ENCODE measurements at places on chromosomes 5 and 9. TPM values are rescaled to one million over a fixed set of nuclear protein-coding genes. Genes with fewer than 3 reads are reported as not detected.

DNA sequence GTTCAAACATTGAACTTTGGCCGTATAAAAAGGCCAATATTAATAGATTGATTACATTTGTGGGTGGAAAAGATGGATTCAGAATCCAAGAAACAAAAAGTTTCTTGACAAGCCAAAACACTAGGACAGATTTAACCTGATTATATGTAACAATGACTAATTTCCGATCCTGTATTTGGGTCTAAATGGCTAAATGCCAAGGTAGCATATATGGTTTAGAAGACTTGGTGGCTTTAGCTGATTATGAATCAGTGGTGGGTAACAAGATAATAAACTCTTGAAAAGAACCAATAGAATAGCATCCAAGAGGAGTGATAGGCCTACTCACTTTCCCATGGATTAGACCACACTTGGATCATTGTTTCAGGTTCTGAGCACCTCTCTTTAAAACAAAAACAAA is 21.8 kb upstream of the ANP32B start:
- no peak for DNase-seq

DNA sequence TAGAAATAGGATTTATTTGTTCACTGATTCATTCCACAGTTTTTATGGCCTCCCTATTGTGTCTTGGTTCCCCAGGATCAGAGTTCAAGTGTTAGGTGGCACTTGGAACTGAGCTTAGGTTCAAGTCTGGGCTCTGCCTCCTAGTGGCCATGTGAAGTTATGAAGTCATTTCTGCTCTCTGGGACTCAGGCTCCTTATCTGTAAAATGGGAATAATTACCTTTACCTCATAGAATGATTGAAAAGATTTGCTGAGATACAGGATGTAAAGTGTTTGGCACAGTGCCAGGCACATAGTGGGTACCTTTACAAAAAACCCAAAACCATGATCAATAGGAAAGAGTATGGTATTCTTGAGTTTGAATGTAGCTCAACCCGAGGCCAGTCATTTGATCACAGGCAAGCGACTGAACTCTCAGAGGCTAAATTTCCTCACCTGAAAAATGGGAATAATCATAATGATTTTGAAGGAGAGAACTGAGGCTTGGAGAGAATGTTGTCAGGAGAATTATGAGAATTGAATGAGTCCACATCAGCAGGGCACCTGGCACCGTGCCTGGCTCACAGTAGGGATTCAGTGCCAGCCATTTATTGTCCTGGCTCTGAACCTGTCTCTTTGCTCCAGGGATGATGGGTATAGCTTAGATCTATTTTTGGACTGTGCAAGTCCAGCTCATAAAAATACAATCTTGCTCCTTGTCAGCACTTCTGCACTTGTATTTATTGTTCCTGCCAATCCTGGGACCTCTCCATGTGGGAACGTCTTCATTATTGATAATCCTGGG is 10.8 kb downstream of the NSG2 start:
- no peak for DNase-seq

- DNase-seq: no peak
Observed at GRCh38 chr5:137344723-137345322, 154.3 kb downstream of the SPOCK1 start.

DNA sequence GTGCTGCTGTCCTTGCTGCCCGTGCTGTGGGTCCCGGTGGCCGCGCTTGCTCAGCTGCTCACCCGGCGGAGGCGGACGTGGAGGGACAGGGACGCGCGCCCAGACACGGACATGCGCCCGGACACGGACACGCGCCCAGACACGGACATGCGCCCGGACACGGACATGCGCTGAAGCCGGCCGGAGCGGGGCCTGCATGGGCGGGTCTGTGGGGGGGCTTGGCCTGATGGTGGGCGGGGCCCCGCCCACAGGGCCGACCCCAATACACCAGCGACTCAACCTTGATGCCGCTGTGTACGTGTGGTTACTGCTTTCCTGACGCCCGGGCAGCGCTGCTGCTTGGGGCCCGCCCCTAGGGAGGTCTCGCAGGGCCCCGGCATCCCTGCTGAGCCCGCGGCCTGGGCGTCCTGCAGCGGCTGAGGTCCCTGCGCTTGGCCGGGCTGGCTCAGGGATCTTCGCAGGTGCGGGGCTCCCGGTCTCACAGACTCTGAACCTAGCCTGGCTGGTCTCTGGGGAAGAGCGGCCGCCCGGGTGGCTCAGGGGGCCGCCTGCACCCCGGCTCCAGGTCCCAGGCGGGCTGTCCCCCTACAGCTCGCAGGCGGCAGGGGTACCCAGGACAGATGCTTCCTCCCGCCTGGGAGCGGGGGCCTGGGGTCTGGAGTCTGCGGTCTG is 20.9 kb downstream of the SLC6A18 start:
- no peak for DNase-seq

GRCh38 chr9:110650991-110651411 is 17.6 kb upstream of the MUSK start:
- DNase-seq: no peak

DNA sequence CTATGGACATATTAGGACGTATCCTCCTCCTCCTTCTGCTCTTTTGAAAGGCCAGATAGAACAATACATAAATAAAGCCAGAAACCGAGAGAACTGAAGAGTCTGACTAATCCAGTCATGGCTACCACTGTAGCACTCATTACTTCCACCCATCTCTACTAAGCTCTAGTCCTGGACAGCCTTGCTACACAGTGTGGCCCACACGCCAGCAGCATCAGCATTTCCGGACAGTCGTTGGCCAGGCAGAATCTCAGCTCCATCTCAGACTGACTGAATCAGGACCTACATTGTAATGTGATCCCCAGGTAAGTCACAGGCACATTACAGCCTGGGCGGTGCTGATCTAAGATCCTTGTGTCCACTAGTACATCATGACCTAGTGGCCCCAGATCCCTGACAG is 182.9 kb downstream of the DRD1 start:
- DNase-seq: no peak

DNA sequence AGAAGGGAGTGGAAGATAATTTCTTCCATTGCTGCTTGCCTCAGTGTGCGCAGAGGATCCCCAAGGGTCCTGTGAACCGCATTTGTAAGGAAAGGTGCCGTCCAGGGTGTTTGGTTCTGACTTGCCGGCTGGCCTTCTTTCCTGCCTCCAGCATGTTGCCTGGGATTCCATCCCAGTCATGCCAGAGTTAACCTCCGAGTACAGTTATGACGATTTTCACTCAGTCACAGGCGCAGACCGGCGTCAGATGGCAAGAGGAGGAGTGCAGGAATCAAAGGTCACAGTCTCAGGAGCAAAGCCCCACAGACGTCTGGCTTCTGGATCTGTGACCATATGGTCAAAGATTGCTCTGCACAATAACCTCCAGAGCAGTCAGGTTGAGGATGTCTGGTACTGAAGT is 5.9 kb upstream of the GADD45G start:
- no peak for DNase-seq

- DNase-seq: no peak
Observed at GRCh38 chr9:26669701-26670670, 222.6 kb downstream of the CAAP1 start.

DNA sequence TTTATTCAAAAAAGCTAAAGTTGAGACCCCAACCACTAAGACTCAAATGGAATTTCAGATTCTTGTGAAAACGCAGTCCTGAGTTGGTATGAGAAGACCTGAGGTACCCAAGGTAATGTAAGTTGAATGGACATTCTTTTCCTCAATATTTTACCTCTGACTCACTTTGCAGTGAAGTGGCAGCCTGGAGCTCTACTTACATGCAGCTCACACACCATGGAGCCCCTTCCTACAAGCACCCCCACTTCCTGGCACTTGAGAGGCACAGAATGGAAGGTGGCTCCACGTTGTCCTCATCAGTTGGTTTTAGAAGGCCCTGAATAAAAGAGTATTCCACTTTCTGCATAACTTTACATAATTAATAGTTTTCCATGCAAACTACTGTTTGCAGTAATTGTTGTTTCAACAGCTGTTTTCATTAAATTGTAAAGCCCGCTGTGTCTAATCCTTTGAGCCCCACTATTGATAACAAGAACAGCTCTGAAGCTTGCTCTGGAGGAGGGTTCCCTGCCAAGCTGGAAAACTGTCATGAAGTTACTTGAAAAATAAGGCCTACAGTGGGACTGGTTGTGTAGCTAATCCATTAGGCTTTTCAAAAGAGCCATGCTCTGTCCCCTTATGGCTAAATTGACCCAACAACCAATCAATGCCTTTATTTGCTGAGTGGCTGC is 102.2 kb upstream of the SPATA31D4 start:
- no peak for DNase-seq

- DNase-seq: no peak
Observed at GRCh38 chr9:124562328-124562727, 55.1 kb upstream of the NR5A1 start.

GRCh38 chr5:164394686-164395194 is 889.3 kb downstream of the MAT2B start:
- no peak for DNase-seq

DNA sequence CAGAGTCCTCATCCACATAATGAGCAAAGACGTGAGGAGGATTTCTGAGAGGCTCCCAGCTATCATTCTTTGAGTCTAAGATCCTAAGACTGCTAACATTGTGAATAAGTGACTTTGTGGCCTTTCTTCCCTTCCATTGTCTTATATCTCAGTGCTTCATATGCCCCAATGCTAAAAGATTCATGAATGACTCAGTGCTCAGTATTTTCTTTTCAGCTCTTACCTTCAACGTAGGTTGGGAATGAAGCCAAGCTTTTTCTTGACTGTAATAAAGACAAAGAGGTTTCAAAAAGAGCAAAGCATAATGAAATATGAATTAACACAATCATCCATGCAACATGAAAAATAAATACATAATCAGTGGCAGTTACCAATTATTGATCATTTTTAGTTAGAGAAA is 146.4 kb downstream of the ENTREP1 start:
- no peak for DNase-seq

DNA sequence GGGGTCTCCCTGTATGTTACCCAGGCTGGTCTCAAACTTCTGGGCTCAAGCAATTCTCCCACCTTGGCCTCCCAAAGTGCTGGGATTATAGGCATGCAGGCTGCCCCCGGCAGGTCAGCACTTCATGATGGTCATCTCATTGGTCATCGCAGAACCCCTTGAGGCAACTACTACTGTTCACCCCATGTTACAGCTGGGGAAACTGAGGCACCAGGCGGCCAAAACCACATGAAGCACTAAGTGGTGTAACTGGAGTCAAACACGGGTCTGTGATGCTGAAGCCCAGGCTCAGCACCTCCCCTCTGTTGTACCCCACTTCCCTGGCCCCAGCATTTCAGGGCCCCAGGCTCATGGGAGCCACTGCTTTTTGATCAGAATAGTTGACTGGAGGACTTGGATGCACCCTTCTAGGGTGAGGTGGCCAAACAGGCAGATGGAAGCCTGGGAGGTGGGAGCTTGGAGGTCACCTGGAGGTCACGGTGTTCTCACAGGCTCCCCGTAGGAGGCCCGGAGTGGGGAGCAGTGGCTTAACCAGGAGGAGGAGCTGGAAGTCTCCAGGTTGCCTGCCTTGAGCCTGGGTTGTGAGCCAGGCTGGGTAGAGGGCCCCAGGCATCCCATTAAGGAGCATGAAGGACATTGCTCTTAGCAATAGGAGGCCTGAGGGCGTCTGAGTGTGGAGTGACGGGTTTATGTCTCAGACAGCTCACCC is 57.3 kb upstream of the RPL26L1 start:
- no peak for DNase-seq

- DNase-seq: no peak
Observed at GRCh38 chr9:137035507-137035834, 3.6 kb upstream of the FUT7 start.

DNA sequence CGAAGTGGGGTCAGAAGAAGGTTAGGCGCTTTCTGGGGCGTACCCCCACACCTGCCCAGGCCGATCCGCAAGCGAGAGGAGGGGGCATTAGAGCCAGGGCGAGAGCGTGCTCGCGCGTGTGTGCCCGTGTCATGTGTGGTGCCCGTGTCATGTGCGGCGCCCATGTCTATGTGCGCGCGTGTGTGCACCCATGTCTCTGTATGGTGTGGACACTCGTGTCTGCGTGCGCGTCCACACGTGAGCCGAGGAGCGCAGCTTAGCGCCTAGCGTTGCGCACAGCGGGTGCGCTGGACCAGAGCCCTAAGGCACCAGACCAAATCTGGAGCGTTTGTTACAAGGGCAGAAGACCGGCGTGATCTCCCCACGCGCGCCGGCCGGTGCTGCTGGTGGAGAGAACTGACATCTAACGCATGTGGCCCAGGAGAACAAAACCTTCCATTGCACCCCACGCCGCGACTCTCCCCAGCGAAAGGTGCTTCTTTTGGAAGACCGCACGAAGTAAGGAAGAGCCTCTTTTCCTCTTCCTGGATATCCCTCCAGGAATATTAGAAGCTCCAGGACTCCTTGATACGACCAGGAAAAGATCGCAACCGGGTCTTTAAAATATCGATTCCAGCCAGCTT is 644 bp downstream of the NIM1K start:
- peak; percentile 19 for DNase-seq

- no peak for DNase-seq
Observed at GRCh38 chr9:84955971-84956370, 286.4 kb downstream of the NTRK2 start.

- DNase-seq: no peak
Observed at GRCh38 chr5:32027717-32028458, 146.2 kb downstream of the GOLPH3 start.

- DNase-seq: no peak
Observed at GRCh38 chr5:55114061-55114460, 11.6 kb downstream of the GZMA start.

DNA sequence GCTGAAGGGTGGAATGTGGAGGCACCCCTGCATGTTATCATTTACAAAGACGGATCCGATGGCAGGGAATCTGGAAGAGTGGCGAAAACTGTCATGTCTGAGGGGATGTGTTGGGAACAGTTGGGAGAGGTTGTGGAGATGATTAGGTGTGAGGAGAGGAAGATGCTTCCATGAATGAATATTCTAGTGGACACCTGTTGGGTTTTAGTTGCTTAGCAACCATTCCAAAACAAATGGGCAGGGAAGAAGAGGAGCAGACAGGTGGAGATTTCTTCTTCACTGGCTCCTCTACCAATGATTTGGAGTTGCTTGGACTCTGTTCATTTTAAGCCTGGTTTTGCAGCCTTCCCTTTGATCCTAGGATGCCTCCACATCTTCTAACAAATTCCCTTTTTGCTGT is 465.3 kb upstream of the CLINT1 start:
- no peak for DNase-seq

GRCh38 chr5:89246864-89247263 is 363.9 kb upstream of the MEF2C start:
- no peak for DNase-seq

Gene DTWD2
- 3.1 TPM for polyA plus RNA-seq

Gene PCDHB7
- polyA plus RNA-seq: not detected

Gene DRD1
- polyA plus RNA-seq: not detected

Gene NEUROG1
- not detected for polyA plus RNA-seq

Gene FAM78A
- 12.2 TPM for polyA plus RNA-seq

Gene TLR4
- not detected for polyA plus RNA-seq

Gene C6
- not detected for polyA plus RNA-seq

Gene PCDHGC5
- polyA plus RNA-seq: not detected

Gene CTNND2
- not detected for polyA plus RNA-seq

Gene NR5A1
- not detected for polyA plus RNA-seq

Gene PCDHB11
- not detected for polyA plus RNA-seq

Gene PRDM9
- polyA plus RNA-seq: not detected

Gene CDX1
- polyA plus RNA-seq: not detected

Gene SPTLC1
- polyA plus RNA-seq: 40.5 TPM

Gene SLC9A3
- 0.98 TPM for polyA plus RNA-seq

Gene NTRK2
- not detected for polyA plus RNA-seq

Gene GLRA1
- not detected for polyA plus RNA-seq

Gene WNK2
- not detected for polyA plus RNA-seq

Gene PCA3
- polyA plus RNA-seq: not detected

Data from naive thymus-derived CD8-positive, alpha-beta T cell (primary cell).